ENCODE measurements at places on chromosomes 11 and 22.

DNA sequence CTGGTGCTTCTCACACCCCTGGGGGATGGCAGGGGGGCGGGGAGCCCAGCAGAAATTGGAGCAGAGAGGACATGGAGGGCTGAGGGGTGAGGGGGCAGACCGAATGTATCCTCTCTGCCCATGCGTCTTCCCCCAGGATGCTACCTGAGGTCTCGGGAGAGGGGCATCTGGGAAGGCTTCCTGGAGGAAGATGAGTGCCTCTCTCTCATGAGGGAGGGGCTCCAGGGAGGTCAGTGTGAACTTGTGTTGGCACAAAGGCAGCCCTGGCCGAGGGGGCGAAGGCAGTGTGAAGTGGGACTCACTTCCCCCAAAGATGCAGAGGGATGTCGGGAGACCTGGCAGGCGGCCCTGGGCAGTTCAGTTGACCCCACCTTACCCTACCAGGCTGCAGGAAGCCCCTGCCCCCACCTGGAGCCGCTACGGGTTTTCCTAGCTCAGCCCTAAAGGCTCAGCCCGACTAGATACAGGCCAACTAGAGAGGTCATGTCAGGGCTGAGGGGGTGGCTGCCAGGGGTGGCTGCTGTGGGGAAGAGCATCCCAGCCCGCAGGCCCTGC is 10.4 kb downstream of the ASCL2 start:
- no peak for DNase-seq

- DNase-seq = peak; percentile 92
These were observed 16.4 kb upstream of the UPK3A start for GRCh38 chr22:45268167-45268957.

DNA sequence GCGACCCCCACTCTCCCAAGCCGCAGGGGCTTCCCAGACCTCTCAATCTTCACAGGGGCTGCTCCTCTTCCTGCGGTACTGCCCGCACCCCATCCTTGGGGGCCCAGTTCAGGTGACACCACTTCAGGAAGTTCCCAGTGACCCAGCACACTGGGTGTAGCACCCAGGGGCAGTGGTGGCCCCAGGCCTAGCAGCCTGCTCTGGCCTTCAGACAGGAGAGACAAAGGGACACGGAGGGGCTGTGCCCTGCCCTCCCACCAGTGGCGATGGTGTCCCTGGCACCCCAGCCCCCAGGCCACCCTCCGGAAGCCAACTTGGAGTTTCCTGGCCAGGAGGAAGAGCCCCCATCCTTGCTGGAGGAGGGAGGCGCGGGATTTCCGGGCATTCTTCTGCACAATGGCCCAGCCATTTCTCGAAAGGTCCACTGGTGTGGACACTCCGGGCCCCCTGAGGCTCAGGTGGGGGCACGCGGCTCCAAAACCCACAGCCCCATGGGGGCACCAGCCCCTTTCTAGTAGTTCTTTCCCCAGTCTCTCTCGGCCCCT is 978 bp upstream of the CLDN5 start:
- DNase-seq = peak; percentile 48

- no peak for DNase-seq
These were observed 3.8 kb downstream of the NCF4 start for GRCh38 chr22:36864454-36865215.

DNA sequence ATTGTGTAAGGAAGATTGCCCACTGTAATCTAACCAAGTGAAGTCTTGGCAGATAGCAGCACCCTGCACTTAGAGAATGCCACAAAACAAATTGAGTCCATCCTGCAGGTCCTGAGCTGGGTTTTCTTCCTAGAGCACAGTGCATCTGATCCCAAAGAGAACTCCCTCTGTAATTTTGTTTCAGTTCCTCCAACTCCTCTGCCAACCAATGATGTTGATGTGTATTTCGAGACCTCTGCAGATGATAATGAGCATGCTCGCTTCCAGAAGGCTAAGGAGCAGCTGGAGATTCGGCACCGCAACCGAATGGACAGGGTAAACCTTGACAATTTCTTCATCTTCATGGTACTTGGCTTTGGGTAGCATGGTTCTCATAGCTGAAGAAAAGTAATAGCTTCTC is 33.1 kb upstream of the ST14 start:
- no peak for DNase-seq

DNA sequence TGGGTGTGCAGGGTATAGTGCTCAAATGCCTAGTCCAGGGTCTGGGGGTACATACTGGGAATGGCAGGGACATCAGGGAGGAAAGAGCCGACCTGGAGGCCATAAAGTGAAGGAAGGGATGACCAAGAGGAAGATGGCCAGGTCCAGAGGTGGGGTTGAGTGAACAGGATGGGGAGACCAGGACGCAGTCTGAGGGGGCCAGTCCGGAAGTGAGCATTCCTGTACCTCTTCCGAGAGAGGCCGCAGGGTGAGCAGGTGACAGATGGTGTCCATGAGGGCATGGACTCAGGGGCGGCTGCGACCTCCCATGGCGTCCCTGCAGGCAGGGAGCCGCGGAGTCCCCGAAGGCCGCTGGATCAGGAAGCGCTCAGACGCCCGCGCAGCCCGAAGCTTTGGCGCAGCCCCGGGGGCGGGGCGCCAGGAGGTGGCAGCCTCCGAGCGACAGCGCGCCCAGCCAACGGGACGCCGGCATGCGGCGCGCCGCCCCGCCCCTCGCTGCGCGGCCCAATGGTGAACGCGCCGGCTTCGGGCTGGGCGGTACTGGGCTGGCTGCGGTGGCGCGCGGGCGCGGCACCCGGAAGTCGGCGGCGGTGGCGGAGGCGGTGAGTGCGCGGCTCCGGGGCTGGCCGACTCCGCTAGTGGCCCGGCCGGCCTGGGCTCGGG is at the start of gene TANGO2:
TANGO2 (plus strand) TSS at position 578 of the 663 bp plus-strand sequence. CDS start 15,689 bp downstream, outside the sequence.
- DNase-seq = peak; percentile 96

- peak; percentile 61 for DNase-seq
These were observed 36.0 kb downstream of the PARVA start for GRCh38 chr11:12413141-12414052.

Measured in kidney (tissue), 22 donors.